ENCODE measurements at places on chromosomes 3 and 15.

- no peak for DNase-seq
Observed at GRCh38 chr3:107329088-107329487, 48.2 kb upstream of the CCDC54 start.

GRCh38 chr3:178518660-178519396 lies 17.4 kb upstream of the KCNMB2 start:
- DNase-seq: no peak

DNA sequence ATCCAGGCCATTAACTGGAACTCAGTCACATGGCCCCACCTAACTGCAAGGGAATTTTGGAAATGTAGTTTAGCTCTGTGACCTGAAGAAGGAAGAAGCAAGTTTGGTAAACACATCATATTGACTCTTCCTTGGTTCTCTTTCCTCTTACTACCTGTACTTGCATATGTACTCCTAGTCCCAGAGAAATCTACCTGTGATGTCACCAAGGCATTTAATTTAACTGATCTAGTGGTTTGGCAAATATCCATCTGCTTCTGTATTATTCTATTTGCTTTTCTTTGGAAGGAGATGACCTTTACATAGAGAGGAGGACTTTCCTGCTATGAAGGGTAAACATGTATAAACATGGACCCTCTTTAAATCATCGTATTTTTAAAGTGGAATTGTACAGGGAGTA lies 150.8 kb downstream of the TMEM108 start:
- no peak for DNase-seq

DNA sequence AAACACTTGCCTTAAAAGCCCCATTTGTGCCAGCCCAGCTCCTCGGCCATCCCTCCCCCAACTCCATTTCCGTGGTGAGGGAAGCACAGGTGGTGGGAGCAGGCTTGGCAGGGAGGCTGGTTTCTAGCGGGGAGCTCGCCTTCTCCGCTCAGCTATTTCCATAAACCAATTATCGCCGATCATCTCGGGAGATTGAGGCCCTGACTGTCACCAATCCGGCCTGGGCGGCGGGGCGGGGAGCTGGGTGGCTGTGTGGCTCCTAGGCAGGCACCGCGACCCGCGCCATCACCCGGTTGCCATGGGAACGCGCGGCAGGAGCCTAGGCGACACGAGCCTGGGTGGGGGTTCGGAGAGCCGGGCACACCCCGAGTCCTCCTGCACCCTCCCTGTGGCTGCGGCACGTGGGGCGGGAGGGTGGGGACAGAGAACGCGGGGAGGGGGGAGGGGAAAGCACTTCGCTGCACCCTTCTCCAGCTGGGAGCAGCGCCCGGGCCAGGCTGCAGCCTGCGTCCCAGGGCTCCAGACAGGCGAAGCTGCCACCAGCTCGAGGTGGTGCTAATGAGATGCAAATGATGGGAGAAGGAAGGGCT lies 9.3 kb downstream of the CCDC33 start:
- DNase-seq: no peak

GRCh38 chr15:91465696-91466095 lies 365.6 kb downstream of the SV2B start:
- no peak for DNase-seq

- no peak for DNase-seq
Observed at GRCh38 chr3:71415681-71416122, 167.8 kb downstream of the FOXP1 start.

DNA sequence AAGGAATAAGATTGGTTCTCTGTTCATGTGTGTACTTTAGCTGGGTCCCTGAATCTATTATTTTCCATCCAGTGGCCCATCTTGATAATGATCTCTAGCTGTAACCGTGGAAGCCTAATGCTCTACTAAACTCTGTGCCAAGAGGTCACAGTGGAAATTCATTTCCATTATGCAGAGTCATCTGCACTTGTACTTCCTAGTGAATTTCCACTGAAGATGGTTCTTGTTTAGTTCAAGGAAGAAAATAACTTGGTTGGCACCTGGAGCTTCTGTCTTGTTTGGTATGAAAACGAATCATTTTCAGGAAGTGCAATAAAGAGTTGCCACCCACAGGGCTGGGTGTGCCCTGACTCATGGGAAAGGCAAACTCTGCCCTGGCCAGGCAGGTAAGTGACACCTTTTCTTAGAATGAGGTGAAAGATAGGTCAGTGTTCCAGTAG lies 10.3 kb downstream of the LPP start:
- no peak for DNase-seq

GRCh38 chr3:73622091-73622805 lies 2.5 kb downstream of the PDZRN3 start:
- DNase-seq: no peak

- no peak for DNase-seq
Observed at GRCh38 chr15:42798802-42799201, 61.9 kb upstream of the CDAN1 start.

- no peak for DNase-seq
Observed at GRCh38 chr15:48965972-48966371, 2.3 kb upstream of the SHC4 start.

DNA sequence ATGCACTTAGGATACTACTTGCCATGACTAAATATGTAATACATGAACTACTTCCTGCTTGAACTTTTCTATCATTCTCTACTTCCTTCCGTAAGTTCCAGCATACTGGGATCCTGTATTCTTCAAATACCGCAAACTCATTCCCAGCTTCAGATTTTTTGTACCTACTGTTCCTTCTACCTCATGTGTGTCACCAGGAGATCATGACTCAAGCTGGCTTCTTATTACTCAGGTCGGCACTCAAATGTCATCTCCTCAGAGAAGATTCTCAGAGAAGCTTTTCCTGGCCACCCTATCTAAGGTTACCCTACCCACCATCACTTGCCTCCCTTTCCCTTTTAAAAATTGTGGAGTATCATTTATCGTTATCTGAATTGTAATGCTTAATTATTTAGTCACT lies 66.7 kb downstream of the RFX7 start:
- DNase-seq: no peak

DNA sequence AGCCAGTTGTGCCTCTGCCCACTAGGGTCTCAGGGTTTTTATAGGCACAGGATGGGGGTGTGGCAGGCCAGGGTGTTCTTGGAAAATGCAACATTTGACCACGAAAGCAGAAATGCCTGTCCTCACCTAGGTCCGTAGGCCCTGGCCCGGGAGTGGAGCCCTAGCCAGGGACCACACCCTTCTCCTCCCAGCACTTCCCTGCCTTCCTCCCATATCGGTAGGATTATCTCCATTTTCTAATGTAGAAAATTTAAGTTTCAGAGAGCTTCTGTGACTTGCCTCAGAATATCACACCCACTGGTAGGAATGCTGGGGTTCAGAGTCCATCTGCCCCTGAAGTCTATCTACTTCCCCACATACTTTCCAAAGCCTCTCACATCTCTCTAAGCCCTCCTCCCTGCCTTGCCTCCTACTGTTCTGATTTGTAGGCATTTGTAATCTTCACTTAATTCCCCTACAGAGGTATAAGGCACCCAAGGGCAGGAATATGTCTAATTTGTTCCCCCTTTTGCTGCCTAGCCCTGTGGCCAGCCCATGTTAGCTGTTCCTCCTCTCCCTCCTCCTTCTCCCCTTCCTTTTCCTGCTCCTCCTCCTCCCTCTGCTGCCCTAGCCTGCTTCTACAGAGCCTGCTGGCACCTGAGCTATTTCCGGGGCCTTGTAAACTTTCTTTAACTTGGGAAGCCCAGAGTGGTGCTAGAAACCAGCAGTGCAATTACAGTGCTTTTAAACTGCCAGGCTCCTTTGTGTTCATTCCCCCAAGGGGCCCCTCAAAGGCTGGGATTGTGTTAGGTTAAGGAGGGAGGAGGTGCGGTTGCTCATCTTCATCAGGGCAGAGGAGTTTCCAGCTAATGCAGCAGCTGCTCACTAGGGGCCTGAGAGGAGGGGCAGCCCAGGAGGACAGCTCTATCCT lies 71.1 kb downstream of the MRPL46 start:
- DNase-seq: no peak

- DNase-seq: no peak
Observed at GRCh38 chr3:195549931-195550519, 6.9 kb upstream of the PPP1R2 start.

DNA sequence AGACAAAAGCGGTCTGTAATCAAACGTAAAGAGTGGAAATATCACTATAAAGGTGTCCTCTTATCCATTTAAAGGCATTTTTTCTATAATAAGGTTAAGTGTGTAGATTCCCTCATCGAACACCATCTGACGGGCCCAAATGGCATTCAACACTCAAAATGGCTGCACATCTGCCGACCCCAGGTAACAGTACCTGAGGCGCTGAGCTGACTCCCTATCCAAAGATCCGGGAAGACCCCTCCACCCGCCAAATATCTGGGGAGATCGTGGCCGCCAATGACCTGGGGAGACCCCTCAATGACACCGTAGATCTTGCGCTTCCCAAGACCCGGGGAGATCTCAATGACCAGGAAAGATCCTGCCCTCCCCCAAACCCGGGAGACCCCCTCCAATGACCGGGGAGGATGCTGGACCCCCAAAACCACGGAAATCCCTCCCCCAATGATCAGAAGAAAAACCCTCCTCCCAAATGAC lies 476 bp downstream of the IP6K2 start:
- DNase-seq: no peak

- DNase-seq: peak; percentile 72
Observed at GRCh38 chr3:55484801-55485791, 2.0 kb downstream of the WNT5A start.

DNA sequence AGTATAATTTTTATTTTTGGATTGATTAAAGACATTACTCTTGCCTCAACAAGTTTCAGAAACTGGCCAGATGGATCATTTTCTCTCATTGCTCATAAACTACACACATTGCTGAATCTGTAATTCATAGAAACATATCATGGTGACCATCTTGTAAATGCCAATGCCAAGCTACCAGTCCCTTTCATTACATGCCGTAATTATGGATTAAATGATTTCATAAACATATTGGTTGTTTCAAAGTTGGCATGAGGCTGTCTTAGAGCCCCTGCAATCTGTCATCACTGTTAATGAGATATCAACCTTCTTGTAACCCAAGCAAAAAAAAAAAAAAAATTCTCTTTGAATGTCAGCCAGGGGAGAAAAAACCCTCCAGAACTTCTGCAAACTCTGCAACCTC lies 112.2 kb downstream of the DCLK3 start:
- no peak for DNase-seq

GRCh38 chr3:122794779-122795673 lies at the start of gene SLC49A4:
Gene SLC49A4 (plus strand): TSS chr3:122795069. CDS start chr3:122795193, 124 bp downstream.
- DNase-seq: peak; percentile 69

GRCh38 chr15:80180986-80181385 lies 28.2 kb downstream of the FAH start:
- DNase-seq: peak; percentile 92

GRCh38 chr3:135994708-135995337 lies 29.3 kb downstream of the PPP2R3A start:
- DNase-seq: no peak

- no peak for DNase-seq
Observed at GRCh38 chr15:44385344-44385942, 42.0 kb upstream of the CTDSPL2 start.

- DNase-seq: no peak
Observed at GRCh38 chr3:22263042-22263441, 512.0 kb upstream of the ZNF385D start.
